Temporal lobe (tissue), 4 donors: ENCODE measurements at places on chromosomes 7 and 10. TPM values are rescaled to one million over a fixed set of nuclear protein-coding genes. Genes with fewer than 3 reads are reported as not detected.

The IFIT3 gene
- total RNA-seq: 4.4 TPM

The LIPK gene
- total RNA-seq: not detected

The RAMP3 gene
- 6.1 TPM for total RNA-seq

The DPP6 gene
- 49.7 TPM for total RNA-seq

The SFTPA2 gene
- total RNA-seq: 0.25 TPM

The ZNF804B gene
- 4.7 TPM for total RNA-seq

The MYL7 gene
- total RNA-seq: 0.25 TPM

The CFAP46 gene
- total RNA-seq: 2.0 TPM

The TMEM236 gene
- total RNA-seq: under 0.01 TPM

The SFXN3 gene
- total RNA-seq: 45.2 TPM
